ENCODE measurements at places on chromosomes 6 and 20. TPM values are rescaled to one million over a fixed set of nuclear protein-coding genes. Genes with fewer than 3 reads are reported as not detected.

DNA sequence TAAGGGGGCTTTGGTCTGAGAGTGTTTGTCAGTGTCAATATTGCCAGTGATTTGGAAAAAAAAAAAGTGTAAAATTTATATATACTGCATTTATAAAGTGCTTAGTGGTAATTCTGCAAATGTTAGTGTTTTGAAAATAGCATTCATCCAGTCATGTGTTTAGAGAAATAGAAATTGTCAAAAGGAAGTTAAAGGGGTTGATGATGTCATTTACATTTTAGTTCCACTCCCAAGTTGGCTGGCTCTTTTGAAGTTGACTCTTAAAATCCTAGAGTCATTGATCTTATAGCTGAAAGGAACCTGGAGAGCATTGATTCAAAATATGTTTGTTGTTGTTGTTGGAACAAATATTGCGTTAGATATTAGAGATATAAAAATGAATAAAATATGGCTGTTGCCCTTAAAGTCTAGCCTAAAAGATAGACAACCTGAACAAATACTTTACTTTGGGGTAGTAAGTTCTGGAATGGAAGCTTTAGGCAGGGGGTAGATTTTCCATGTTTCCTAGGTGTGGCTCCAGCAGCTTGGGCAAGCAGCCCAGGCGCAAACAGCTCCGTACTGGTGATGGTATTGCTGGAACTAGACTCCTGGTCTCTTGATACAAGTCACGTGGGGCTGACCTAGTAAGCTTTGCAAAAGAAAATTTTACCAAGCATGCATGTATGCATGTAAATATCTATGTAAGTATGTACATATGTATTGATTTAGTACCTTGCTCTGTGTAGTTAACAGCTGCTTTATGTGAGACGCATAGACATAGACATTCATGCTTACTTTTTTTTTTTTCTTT lies 46.3 kb downstream of the HIVEP1 start:
- DNase-seq: no peak

Gene RAB44
- 0.03 TPM for polyA plus RNA-seq

GRCh38 chr6:40350747-40351217 lies 236.4 kb downstream of the LRFN2 start:
- DNase-seq: no peak

Gene CRISP2
- polyA plus RNA-seq: not detected

Gene CAPN11
- 0.04 TPM for polyA plus RNA-seq

DNA sequence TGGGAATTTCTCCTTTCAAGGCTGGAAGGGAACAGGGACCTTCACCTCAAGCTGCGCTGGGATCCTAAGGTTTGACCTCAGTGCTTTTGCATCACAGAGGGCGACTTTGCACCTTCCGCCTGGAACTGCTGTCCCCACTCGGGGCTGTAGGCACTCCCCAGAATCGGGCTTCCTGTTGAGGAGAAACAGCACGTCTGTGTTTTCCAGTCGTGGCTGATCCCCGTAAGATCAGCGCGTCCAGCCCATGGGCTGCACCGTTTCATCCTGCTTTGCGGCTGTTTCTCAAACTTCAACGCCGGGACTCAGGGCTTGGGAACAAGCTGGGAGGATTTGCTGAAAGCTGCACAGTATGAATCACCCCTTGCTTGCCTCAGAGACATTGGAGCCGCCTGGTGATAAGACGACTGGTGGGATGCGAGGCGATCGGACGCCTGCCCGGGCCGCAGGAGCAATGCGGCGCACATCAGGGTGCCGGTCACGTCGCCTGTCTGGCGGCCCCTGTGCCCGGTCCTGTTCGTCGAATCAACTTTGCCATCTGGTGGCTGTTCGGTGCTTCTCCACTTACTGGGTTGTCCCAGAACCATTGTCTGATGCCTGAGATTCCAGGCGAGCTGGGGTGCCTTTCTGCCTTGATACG lies 53.6 kb upstream of the FRMD1 start:
- no peak for DNase-seq

DNA sequence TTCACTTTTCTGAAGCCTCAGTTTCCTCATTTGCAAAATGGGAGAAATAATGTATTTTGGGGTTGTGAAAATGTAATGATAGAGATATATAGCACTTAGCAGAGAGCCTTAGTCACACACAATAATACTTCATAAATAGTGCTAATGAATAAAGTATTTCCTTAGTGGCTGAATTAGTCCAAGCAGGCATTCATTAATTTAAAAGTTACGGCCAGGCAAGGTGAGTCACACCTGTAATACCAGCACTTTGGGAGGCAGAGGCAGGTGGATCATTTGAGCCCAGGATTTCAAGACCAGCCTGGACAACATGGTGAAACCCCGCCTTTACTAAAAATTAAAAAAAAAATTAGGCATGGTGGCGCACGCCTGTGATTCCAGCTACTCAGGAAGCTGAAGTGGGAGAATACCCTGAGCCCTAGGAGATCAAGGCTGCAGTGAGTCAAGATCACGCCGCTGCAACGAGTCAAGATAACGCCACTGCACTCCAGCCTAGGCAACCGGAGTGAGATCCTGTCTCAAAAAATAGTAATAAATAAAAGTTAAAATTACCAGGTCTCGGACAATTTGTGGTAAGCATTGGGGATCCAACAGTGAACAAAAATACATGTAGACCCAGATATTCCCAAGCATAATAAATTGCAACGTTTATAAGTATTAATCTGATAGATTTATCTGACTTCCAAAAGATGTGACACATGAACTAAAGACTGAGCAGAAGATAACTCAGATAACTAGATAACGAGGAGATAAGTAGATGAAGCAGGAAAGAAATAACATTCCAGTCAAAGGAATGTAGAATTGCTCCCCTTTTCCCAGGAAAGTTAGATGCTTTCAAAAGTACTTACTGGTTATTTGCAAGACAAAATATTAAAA lies 2.1 kb upstream of the IBTK start:
- DNase-seq: no peak

Gene RIMS1
- not detected for polyA plus RNA-seq

Measured in keratinocyte (primary cell).